Stimulated activated CD8-positive, alpha-beta memory T cell treated with anti-CD3 and anti-CD28 coated beads, Interleukin-15, amount 100 ng/mL, for 1 hour (primary cell): ENCODE measurements at places on chromosomes 2 and 18.

- no peak for DNase-seq
These were observed 65.8 kb downstream of the RTP5 start for GRCh38 chr2:241935314-241935713.

DNA sequence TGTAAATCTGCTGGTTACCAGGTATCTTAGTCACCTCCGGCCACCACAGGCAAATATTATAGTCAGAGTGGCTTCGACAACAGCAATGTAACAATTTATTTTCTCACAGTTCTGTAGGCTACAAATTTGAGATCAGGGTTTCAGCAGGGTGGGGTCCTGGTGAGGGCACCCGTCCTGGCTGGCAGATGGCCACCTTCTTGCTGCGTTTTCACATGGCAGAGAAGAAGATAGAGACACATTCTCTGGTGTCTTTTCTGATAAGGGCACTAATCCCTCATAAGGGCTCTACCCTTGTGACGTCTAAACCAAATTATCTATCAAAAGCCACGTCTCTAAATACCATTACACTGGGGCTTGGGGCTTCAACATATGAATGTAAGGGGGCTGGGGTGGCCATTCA is 843.2 kb upstream of the FANCL start:
- DNase-seq: no peak

DNA sequence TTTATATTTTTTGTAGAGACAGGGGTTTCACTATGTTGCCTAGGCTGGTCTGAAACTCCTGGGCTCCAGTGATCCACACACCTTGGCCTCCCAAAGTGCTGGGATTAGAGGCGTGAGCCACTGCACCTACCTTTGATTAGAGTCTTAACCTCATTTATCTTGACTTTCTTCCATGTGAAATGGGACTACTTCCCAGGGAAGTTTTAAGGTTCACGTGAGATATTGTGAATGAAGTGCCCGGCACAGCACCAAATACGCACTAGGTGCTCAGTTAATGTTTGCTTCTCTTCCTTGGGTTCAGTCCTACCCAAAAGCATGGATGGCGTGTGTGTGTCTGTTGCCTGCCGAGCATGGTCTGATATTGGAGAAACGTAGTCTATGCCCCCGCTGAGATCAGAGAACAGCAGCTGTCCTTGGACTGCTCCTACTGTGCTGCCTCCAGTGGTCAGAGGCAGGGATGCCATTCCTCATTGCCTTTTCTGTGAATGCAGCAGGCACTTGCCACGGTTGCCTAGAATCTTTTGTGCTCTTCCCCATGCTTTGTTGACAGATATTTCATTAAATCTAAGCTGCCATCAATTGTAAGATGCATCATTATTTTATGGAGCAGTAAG is 12.3 kb upstream of the TFCP2L1 start:
- no peak for DNase-seq

DNA sequence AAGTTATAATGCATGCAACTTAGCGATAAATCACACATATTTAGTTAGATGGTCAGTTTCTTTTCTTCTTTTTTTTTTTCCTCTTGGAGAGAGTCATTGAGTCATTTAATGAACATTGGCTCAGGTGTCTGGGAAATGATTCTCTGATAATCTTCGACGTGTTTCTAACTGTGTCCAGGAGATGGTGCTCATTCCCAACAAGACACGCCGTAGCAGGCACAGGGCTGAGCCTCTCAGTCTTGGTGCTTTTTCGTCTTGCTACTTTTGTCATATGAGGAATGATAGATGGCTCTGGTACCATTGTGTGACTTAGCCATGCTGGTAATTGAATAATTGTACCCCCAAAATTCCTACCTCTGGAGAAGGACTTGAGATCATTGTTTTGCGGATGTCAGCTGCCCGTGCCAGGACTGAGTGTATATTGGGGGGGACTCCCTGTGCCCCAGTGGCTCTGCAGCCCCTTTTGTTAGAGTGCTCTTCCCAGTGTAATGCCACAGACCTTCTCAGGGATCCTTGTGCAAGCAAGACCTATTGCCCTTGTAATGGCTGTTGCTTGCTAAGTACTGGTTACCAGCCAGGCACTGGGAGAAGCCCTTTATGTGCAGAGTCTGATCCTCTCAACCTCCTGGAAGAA is 107.6 kb upstream of the CYRIA start:
- DNase-seq: no peak
